Kidney epithelial cell (primary cell): ENCODE measurements at places on chromosomes 16 and 17.

DNA sequence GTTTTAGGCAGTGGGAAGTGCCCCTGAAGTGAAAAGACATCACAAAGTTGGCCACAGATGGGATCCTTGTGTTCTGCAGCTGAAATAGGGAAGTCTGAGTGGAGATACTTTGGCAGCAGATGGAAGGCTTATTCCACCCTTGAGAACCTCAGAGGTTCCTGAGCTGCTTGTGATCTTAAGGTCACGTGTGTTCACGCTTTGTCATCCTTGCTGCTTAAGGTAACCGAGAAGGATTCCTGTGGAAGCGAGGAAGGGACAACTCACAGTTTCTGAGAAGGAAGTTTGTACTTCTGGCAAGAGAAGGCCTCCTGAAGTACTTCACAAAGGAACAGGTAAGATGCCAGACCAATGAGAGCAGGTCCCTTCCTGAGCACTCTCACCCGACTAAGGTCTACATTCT, 12.2 kb downstream of the ADAP2 start:
- no peak for DNase-seq

DNA sequence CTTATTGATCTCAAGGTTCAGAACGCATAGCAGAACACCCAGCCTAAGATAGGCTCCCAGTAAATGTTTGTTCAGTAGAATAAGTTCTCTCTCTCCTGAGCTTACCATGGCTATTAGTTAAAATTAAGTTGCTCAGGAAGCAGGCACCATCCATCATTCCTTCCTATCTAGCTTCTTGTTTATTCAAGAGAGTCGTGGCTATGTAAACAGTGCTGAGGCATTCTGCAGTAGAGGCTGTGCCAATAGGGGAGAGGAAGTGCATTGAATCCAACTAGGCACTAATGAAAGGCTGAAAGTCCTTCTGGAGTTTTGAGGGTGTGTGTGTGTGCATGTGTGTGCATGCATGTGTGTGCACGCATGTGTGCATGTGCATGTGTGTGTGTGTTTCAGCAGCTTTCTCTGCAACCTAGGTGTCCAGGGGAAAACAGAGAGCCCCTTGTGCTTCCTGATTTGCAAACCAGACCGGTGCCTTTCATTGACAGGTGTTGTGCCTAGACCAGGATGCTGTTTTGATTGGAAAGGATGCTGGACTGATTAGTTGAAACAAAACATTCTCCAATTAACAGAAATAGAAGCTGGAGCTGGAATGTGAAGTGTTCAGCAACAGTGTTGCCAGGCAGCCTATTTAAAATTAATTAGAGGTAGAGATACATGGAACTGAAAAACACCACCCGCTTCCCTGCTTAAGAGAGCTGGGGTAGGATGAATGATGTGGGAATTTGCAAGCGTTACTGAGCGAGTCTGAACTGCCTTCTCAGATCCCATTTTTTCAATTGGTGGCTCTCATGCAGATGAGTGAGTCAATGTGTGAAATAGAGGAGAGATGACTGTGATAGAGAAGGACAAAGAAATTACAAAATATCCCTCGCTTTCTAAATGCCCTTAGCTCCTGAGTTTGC, 103.3 kb upstream of the CLEC3A start:
- no peak for DNase-seq

- DNase-seq = no peak
These were observed 13.5 kb downstream of the SLC46A1 start for GRCh38 chr17:28392491-28392890.

GRCh38 chr16:64012166-64012565, 1109.7 kb downstream of the CDH11 start:
- no peak for DNase-seq

DNA sequence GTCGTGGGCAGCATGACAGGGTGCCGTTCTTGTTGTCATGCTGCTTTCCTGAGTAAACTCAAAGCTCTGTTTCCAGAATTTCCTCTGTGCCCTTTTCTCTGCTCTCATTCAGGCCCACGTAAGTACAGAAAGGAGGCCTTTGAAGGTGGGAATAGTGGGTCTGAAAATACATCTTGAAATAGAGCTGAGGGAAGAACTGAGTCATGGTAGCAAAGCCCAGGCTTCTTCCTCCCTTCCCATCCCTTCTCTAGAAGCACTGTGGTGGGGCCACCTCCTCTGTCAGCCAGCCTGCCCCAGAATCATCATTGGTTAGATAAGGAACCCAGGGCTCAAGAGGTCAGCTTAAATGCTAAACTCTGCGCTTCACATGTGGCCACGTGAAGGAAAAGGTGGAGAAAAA, 9.4 kb downstream of the CTRL start:
- no peak for DNase-seq

GRCh38 chr17:77394540-77395295, 253.9 kb downstream of the SEC14L1 start:
- DNase-seq = no peak

DNA sequence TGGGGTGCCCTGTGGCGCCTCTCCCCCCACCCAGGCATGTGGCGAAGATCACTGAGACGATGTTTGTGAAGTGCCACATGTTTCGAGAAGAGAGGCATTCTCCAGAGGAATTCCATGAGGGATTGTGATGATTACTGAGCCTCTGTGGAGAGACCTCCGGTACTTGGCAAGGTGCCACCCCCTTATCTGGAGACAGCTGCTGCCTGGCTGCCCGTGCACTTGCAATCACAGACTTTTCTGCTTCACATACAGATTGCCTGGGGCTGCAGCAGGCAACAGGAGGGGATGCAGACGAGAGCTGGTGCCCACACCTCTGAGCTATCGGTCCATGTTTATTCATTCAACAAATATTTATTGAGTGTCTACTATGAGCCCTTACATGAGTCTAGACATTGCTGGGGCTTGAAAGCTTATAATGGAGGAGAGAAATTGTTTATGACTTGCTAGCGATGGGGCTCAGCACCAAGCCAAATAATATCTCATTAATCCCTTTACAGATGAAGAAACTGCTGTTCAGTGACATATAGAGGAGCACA, 317.2 kb upstream of the ZFHX3 start:
- DNase-seq = no peak

DNA sequence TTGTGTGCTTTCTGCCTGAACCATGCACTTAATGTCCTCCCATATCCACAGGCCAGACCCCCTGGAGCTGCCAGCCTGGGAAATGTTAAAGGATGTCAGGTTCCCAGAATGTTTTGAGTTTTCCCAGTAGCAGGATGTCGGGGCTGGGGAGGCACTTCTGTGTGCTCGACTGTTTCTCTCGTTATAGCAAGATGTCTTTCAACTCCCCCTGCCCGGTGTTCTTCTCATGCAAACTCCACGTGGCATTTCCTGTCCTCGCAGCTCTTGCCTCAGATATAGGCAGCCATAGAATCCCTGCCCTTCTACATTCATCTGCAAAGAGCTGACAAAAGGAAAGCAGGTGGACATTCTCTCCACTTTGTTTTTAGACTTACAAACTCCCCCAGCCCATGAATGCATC, 457.2 kb upstream of the CDH11 start:
- DNase-seq = no peak

- no peak for DNase-seq
These were observed 21.8 kb upstream of the BCO1 start for GRCh38 chr16:81216706-81217105.

DNA sequence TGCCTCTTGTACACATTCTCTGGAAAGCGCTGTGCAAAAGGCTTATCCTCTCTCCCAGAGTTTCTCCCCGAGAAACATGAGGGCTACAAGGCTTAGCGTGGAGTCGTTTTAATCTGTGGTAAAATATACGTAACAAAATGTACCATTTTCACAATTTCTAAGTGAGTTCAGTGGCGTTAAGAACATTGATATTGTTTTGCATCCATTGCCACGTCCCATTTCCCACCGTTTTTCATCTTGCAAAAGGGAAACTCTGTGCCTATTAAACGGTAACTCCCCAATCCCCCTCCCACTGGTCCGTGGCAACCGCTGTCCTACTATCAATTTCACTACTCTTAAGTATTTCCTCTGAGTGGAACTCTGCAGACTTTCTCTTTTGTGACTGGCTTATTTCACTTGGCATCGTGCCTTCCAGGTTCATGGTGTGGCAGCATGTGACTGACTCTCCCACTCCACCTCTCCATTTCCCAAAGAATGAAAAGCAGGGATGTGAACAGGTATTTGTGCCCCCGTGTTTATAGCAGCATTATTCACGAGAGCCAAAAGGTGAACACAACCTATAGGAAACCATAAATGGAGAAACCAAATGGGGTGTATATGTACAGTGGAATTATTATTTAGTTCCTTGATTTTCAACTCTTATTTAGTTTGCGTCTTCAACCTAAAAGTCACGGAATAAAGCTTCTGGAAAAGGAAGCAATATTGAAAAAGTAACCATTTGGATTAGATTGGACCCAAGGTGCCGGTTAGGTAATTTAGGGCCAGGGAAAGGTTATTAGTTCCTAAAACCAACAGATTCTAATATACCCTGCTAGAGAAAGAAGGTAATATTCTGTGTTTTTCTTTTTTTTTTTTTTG, 1.1 kb upstream of the USP32 start:
- DNase-seq = no peak

- no peak for DNase-seq
These were observed 169.1 kb downstream of the HS3ST3B1 start for GRCh38 chr17:14469971-14470370.

- DNase-seq = no peak
These were observed 8.2 kb upstream of the MPP2 start for GRCh38 chr17:43915559-43915958.

GRCh38 chr16:6573577-6573976, 759.1 kb upstream of the RBFOX1 start:
- DNase-seq = no peak

GRCh38 chr16:72068930-72069329, 5.9 kb downstream of the HPR start:
- DNase-seq = no peak

- DNase-seq = no peak
These were observed 30.6 kb downstream of the CACNA1G start for GRCh38 chr17:50590946-50591737.

GRCh38 chr17:4583782-4584100, 588 bp upstream of the SMTNL2 start:
- DNase-seq = no peak

DNA sequence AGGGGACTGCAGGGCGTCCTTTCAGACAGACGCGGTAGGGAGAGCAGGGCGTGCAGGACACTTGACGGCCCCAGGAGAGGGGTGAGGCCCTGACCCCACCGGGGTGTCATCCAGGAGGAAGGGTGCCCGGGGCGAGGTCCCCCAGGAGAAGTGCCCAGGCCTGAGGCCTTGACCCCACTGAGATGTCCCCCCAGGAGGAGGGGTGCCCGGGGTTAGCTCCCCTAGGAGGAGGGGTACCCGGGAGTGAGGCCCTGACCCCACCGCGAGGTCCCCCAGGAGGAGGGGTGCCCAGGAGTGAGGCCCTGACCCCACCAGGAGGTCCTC, 27.2 kb upstream of the METRNL start:
- no peak for DNase-seq

- DNase-seq = no peak
These were observed 21.4 kb downstream of the AOC3 start for GRCh38 chr17:42872251-42872965.

DNA sequence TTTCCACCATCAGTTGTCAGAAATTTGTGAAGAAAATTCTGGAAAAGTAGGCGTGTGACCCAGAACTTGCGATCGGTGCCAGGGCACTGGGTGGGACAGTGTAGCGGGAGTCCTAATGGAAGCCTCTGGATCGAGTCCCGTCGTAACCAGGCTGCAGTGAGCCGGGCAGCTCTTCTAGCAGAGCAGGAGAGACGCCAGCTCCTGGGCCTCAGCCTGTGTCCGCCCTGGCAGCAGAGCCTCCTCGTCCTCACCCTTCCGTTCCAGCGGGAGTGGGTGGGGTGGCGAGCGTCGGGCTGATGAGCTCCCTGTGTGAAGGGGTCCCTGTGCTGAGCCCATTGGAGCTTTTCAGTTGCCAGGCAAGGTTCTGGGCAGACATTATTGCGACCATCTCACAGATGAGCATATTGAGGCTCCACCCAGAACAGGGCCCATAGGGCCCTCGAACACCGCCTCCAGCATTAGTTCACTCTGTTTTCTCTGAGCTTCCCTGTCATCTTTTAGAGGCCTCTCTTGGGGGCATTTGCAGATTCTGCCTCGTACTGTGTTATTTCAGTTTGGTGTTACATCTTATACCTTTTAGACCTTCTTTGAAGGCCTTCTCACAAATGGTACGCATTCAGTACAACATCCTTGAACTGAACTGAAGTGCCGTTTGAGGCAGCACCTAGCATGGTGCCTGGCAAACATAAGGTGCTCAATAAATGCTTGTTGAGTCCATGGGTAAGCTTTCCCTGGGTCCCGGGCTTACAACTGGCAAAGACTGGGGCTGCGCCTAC, 207.1 kb upstream of the CIBAR2 start:
- DNase-seq = no peak

DNA sequence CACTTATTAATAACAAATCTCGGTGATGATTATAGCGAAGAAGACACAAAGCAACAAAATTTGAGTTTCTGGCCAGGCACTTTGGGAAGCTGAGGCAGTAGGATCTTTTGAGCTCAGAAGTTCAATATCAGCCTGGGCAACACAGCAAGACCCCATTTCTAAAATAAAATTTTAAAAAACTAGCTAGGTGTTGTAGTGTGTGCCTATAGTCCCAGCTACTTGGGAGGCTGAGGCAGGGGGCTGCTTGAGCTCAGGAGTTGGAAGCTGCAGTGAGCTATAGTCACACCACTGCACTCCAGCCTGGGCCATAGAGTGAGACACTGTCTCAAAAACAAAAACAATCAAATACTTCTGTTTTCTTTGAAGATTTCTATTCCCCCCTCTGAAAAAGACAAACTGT, 104.9 kb downstream of the SYCE1L start:
- no peak for DNase-seq

GRCh38 chr16:8921347-8921984, 39.3 kb downstream of the LITAFD start:
- DNase-seq = no peak

DNA sequence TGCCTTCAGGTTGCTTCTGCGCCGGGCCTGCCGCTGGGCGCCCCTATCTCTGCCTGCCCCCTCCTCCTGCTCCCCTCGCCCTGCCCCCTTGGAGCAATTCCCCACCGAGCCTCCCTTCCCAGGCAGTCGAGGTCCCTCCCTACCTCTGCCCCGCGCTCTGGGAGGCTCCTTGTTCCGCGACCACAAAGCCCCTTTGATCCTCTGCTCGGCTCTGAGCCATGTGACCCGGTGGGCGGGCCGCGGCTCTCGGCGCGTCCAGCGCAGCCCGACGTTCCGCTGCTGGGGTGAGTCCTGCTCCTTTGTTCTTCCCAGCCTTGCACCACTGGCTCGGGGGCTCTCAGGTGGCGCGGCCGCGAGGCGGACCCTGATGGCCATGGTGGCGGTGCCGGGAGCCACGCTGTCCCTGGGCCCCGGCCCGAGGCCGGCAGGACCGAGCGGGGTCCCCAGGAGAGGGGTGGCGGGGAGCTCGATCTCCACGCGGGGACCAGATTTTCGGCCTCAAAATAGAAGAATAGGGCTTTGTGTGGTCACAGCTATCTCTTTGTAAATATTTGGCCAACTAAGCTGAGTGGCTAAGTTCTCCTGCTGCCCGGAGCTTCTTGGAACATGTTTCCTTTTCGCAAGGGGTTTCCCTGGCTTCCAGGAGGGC, 310.6 kb downstream of the SEC14L1 start:
- DNase-seq = no peak

- no peak for DNase-seq
These were observed 206.1 kb downstream of the KCNJ2 start for GRCh38 chr17:70375406-70375805.
